ENCODE measurements at places on chromosomes 6 and 20. TPM values are rescaled to one million over a fixed set of nuclear protein-coding genes. Genes with fewer than 3 reads are reported as not detected.

- H3K4me3 ChIP-seq = peak overlapping the region; percentile 60
- no peaks in the 10 kb centered on the region for H3K36me3 ChIP-seq
- H3K27me3 ChIP-seq = no peaks in the 10 kb centered on the region
Measured at GRCh38 chr20:35618263-35619131, 2.9 kb downstream of the SPAG4 start.

DNA sequence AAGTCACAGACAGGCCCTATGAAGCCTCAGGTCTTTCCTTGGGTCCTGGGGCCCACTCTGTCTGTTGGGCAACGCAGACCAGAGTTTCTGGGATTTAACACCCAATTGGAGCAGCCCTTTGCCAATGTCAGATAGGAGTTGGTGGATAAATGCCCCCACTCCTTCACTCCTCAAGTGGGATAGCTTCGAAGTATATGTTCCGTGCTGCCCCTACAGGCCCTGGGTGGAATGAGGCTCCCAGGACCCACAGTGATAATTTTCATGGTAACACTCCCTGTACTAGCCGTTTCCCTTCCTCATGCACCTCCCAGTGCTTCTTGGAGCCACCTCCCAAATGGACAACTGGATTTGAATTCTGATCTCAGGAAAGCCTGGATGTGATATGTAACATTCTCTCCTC, 145.4 kb downstream of the FOXA2 start:
- H3K4me3 ChIP-seq = no peak overlapping the region
- no peaks in the 10 kb centered on the region for H3K27me3 ChIP-seq
- DNase-seq = no peak
- H3K4me1 ChIP-seq = no peaks in the 10 kb centered on the region
- H3K36me3 ChIP-seq = no peaks in the 10 kb centered on the region

DNA sequence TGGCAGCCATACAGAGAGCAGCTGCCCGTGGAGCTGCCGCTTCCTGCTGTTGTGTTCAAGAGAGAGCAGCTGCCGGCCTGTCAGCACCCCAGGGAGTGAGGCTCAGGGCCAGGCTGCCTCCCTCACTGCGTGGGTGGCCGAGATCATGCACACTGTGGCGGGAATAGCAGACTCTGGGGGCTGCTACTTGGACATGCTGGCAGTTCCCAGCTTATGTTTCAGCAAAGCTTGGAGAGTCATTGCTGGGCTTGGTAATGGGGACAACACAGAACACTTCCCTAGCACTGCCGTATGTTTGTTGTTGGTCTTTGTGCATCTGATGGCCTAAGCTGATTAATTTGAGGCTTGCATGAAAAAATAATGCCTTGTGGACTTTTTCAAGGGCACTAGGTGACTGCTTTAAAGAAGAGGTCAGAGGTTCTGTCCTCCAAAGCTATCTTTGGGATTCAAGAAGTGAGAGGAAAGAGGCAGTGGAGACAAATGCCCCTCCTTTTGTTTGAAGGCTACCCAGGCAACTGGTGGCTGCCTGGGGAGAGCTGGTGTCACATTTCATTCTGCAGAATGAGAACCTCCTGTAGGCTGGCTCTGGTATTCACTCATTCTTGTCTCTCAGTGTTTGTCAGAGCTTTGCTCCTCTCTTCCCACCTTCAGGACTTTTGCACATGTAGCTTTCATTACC, 18.8 kb downstream of the MRAP2 start:
- H3K4me3 ChIP-seq = no peak overlapping the region
- H3K36me3 ChIP-seq = no peaks in the 10 kb centered on the region
- peak overlapping the region; percentile 76 for H3K27ac ChIP-seq
- peaks cover 32% of the 10 kb centered on the region for H3K4me1 ChIP-seq

GRCh38 chr20:24166123-24166381, 177.5 kb upstream of the GGTLC1 start:
- no peaks in the 10 kb centered on the region for H3K4me1 ChIP-seq
- DNase-seq = no peak

DNA sequence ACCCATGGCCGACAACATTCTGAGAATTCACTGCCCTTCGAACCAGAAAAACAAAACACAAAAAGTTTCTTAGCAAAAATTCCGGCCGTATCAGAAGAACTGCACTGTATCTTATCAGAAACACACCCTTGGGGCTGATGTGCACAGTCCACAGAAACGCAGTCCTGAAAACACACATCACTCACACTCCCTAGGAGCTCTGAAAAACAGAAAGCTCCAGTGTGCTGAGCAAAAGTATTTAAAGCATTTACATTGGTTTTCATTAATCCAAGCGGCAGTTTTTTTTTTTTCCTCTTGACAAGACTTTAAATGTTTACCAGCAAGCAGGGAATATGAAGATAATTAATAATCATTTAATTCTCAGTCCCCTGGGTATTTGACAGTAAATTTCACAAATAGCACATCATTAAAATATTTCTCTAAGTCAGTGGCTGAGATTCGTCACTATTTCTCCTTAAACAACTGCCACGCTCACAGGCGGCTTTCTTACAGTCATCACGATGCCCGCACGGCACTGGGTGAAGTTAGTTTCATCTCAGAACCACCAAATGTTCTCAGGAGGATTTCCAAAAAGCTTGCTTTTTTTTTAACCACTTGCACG, 13.3 kb downstream of the NFATC2 start:
- no peak for DNase-seq
- H3K36me3 ChIP-seq = no peaks in the 10 kb centered on the region
- H3K27me3 ChIP-seq = no peaks in the 10 kb centered on the region
- no peak overlapping the region for H3K4me3 ChIP-seq

SERPINB6 gene
- total RNA-seq = 222 TPM

GRCh38 chr6:93235775-93236174, 183.6 kb downstream of the EPHA7 start:
- no peak overlapping the region for H3K27ac ChIP-seq
- H3K27me3 ChIP-seq = no peaks in the 10 kb centered on the region
- no peaks in the 10 kb centered on the region for H3K36me3 ChIP-seq
- DNase-seq = no peak

- H3K27ac ChIP-seq = no peak overlapping the region
- H3K36me3 ChIP-seq = no peaks in the 10 kb centered on the region
- no peaks in the 10 kb centered on the region for H3K27me3 ChIP-seq
- H3K4me3 ChIP-seq = no peak overlapping the region
- DNase-seq = no peak
- H3K4me1 ChIP-seq = no peaks in the 10 kb centered on the region
Measured at GRCh38 chr6:142294679-142295078, 7.1 kb upstream of the ADGRG6 start.

LY6G6D gene
- not detected for total RNA-seq

GRCh38 chr20:23637282-23638221, at the start of gene CST3:
CST3 (minus strand) TSS chr20:23637955; CDS start chr20:23637862, 93 bp downstream.
- peaks cover 22% of the 10 kb centered on the region for H3K4me1 ChIP-seq
- no peaks in the 10 kb centered on the region for H3K27me3 ChIP-seq
- H3K27ac ChIP-seq = peak within 1 kb of the TSS; percentile 99
- peak; percentile 93 for DNase-seq
- peaks cover 26% of the 10 kb centered on the region for H3K36me3 ChIP-seq

DNA sequence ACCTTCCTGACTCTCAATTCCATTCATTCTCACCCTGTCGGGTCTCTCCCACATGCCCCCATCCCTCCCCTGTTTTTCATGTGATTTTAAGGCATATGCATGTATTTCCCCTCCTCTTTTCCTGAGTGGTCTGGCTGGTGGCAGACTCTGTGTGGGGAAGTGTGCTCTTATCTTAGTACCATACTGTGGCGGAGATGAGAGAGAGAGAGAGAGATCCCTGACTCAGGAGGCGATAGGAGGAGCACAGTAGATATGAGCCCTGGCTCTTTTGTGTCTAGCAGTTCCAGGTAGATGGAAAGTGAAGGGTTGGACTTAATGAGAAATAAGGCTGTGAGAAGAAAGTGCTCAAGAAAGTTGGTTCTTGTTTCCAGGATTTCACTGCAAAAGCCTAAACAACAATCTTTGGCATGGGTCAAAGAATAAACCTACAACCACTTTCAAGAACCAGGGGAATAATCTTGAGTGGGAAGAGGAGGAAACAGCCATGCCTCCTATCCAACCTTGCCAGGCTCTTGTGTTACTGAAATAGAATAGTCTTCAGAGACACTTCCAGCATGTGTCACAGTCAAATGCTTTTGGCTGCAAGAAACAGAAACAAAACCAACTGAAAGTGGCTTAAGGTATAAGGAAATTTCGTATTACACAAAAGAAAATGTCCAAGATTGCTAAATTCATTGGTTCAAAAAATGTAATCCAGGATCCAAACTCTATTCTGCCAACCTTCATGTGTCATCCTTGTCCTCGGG, 123.8 kb upstream of the MYLIP start:
- no peaks in the 10 kb centered on the region for H3K27me3 ChIP-seq
- H3K4me3 ChIP-seq = no peak overlapping the region
- H3K4me1 ChIP-seq = no peaks in the 10 kb centered on the region
- no peak overlapping the region for H3K27ac ChIP-seq
- no peaks in the 10 kb centered on the region for H3K36me3 ChIP-seq
- DNase-seq = no peak
